ENCODE measurements at places on chromosomes 3 and 15.
A peak's percentile ranks its signal among the peaks of the same experiment; 100 is the strongest.

DNA sequence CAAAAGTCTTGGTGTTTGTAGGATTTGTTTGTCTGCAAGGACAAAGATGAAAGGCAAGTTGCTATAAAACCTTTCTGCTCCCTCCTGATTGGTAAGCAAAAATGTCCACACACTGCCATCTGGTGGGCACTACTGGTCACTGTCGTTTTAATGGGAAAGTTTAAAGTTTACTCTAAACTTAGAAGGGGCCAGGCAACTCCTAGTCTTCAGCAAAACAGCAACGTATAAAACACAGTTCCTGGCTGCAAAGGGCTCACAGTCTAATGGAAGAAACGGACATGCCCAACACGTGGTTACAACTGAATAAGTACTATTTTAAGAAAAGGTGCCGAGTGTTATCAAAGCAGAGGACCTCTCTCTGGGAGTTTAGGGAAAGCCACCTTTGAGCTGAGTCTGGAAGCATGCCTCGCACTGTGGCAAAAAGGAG lies 23.7 kb upstream of the TPRG1 start:
- peak; percentile 65 for DNase-seq

GRCh38 chr3:23389686-23390085 lies 186.6 kb downstream of the UBE2E2 start:
- no peak for DNase-seq

- no peak for DNase-seq
These were observed 25.4 kb upstream of the SOX14 start for GRCh38 chr3:137738710-137739109.

DNA sequence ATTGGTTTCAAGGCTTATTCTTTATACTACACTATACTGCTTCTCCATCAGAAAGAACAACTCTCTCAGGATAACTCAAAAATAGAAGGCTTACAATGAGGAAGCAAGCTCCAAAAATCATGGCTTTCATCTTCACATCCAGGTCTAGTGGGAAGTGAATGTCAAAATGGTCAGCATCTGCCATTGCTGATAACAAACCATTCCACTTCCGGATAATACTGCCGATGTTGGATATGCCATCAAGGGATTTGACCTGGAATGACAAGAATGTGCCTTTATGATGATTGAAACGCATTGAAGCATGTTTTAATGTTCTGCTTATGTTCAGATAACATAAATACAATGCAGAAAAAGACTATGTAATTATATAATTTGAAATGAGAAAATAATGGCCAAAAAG lies 34.0 kb upstream of the PLOD2 start:
- no peak for DNase-seq

- DNase-seq, result no peak
These were observed 1.5 kb upstream of the CNTN6 start for GRCh38 chr3:1091286-1091685.

GRCh38 chr15:67241132-67241855 lies 13.2 kb downstream of the AAGAB start:
- DNase-seq, result no peak

- DNase-seq, result no peak
These were observed 59.3 kb downstream of the C3orf85 start for GRCh38 chr3:109195815-109196214.
